ENCODE measurements at places on chromosomes 6 and 20. TPM values are rescaled to one million over a fixed set of nuclear protein-coding genes. Genes with fewer than 3 reads are reported as not detected.

The ATP6V1G2 gene
- total RNA-seq, result 2.2 TPM

The NKAIN2 gene
- not detected for total RNA-seq

The SLC22A7 gene
- 0.15 TPM for total RNA-seq

The GLP1R gene
- total RNA-seq, result 1.9 TPM

The PRKN gene
- total RNA-seq, result 21.4 TPM

The KCNK17 gene
- not detected for total RNA-seq

The TRIM15 gene
- not detected for total RNA-seq

The RAMACL gene
- total RNA-seq, result 1.1 TPM

The DST gene
- total RNA-seq, result 492 TPM

The FAM217A gene
- total RNA-seq, result not detected

The TFAP2A gene
- total RNA-seq, result 0.42 TPM

The ARHGAP40 gene
- total RNA-seq, result not detected

The OPN5 gene
- total RNA-seq, result not detected

The PTCRA gene
- not detected for total RNA-seq

The RAET1L gene
- total RNA-seq, result not detected

The PTK6 gene
- not detected for total RNA-seq

The LIN28B gene
- not detected for total RNA-seq

The NRSN1 gene
- total RNA-seq, result not detected

The TMEM63B gene
- 67.1 TPM for total RNA-seq

The ENPP4 gene
- total RNA-seq, result 15.1 TPM

The SRC gene
- 5.7 TPM for total RNA-seq

The PRSS35 gene
- total RNA-seq, result not detected

The DSE gene
- total RNA-seq, result 25.4 TPM

The LRFN2 gene
- total RNA-seq, result not detected

The KCNQ2 gene
- total RNA-seq, result 1.4 TPM

The CST2 gene
- total RNA-seq, result 0.75 TPM

The HMGN3 gene
- 109 TPM for total RNA-seq

The EPPIN gene
- not detected for total RNA-seq

Data from heart right ventricle (tissue), 16 donors.